ENCODE measurements at places on chromosomes 4 and X.

GRCh38 chr4:150938417-150938816 is 76.7 kb downstream of the LRBA start:
- DNase-seq, result no peak

- DNase-seq, result no peak
Measured at GRCh38 chr4:21447301-21448054, 501.1 kb downstream of the KCNIP4 start.

DNA sequence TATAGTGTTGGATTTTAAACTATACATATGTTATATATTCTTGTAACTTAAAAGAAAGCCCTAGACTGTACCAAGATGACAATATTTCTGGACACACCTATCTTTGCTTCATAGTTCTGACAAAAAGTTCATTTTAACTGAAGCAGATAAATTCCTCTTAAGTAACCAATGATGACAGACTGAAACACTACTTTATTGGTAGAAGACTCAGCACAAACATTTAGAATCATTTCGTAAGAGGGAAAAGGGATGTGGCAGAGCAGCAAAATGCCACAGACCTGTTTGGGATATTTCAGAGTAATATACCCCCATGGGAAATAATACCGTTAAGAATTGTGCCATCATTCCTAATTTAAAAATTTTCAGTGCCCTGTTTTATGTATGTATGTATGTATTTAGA is 56.2 kb downstream of the APOO start:
- DNase-seq, result no peak

GRCh38 chr4:53321151-53321983 is 44.5 kb downstream of the SCFD2 start:
- peak; percentile 12 for DNase-seq

DNA sequence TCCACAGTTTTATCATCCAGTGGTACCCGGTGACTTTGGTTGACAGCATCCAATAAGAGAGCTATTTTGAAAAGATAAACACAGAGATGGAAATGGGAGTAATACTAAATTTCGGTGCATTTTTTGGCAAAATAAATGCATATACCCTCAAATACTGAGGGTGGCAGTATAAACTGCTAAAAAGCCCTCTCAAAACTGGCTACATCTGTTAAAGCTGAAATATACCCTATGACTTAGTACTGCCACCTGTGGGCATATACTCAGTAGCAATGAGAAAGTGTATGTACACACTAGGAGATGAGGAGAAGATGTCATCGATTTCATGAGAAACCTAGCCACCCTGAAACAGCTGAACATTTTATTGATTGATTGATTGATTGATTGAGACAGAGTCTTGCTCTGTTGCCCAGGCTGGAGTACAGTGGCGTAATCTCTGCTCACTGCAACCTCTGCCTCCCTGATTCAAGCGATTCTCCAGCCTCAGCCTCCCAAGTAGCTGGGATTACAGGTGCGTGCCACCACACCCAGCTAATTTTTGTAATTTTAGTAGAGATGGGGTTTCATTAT is 12.2 kb upstream of the TMEM128 start:
- no peak for DNase-seq

- peak; percentile 3 for DNase-seq
Measured at GRCh38 chrX:129360175-129360574, 163.1 kb downstream of the SMARCA1 start.

GRCh38 chr4:121736735-121737351 is 28.1 kb downstream of the SMIM43 start:
- peak; percentile 47 for DNase-seq

GRCh38 chr4:133263104-133263503 is 114.0 kb downstream of the PCDH10 start:
- DNase-seq, result no peak

- no peak for DNase-seq
Measured at GRCh38 chrX:16278927-16279326, 111.6 kb downstream of the MAGEB17 start.

GRCh38 chr4:89823416-89823815 is 13.5 kb downstream of the SNCA start:
- no peak for DNase-seq

DNA sequence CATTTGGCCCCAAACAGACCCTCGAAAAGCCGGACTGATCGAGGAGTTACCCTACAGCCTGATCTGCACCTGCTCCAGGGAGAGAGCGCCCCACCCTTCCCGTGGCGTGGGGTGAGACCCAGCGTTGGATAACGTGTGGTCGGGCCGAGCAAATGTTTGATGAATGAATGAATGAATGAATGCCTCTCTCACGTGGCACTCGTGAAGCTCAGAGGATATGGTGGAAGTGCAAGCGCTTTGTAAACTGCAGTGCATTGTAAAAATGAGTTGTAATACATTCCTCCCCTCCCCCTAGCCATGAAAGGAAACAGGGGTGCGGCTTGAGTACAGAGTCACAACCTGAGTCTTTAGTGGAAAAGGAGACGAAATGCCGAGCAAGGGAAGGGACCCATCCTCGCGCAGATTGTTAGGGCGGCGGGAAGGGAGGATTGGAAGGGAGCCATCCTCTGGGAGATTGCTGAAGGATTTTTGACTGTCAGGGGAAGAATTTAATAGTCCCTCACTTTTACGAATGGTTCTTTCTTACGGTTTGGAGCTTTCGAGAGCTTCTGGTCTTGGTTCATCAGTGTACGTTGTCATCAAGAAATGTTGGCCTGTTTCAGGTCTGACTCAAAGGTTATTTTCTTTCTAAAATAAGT is 772 bp upstream of the FBXW7 start:
- no peak for DNase-seq

DNA sequence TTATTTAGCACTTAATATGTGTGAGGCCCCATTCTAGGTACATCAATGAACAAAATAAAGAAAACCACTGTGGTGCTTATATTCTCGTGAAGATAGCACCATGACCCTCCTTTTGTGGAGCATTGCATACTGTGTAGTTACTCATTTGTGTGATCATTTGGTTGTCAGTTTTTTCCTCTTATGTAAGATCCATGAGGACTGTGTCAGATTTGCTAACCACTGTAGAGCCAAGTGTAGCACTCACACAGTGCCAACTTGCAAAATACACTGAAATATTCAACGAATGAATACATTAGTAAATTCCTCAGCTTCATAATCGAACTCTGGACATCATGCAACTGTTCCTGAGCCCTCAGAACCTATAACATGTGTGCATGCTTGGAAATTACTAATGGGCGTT is 29.5 kb upstream of the SETD7 start:
- DNase-seq, result no peak

- DNase-seq, result no peak
Measured at GRCh38 chrX:143304518-143304917, 212.8 kb downstream of the SPANXN3 start.

- no peak for DNase-seq
Measured at GRCh38 chrX:107970073-107970472, 12.1 kb downstream of the TEX13B start.

DNA sequence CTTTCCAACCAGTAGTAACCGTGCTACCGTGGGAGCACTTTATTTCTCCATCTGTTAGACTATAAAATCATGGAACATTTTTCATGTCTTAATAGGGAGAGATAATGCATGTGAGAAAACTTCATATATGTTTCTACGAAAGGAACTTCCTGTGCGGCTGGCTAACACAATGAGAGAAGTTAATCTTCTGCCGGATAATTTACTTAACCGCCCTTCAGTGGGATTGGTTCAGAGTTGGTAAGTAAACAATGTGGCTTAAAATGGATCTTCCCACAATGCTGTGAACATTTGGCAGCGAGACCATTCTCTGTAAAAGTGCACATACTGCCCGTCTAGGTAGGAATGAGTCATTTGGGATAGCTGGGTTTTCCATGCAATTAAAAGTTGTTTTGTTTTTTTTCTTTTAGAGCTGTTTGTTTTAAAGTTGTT is 29.6 kb downstream of the PDK3 start:
- peak; percentile 1 for DNase-seq

DNA sequence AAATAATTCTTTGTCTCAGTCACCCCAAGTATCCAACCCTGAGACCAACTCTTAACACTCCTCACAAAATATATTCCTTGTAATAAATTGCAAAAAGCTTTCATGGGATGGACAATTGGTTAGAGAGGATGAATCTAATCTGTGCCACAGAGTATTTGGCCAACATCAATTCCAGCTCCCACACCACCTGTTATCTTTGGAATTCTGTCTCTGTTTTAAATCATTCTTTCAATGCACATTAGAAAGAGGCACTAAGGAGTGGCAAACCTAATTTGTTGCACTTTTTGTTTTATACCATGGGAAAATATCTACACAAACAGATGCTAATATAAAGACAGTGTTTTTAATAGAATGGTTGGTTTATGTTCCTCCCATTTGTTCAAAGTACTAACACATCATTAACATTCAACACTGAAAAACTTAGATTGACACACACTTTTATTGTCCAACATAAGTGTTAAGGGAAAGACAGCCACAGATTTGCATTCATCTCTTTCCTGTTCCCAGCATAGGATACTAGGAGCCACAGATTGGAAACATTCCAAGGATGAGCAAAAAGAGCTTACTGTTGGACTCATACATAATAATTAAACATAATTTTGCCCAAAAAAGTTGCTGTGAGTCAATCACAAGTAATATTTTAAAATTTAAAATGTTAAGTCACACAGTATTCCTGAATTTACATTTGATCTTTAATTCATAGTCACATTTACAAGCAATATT is 116.4 kb downstream of the PPA2 start:
- no peak for DNase-seq

GRCh38 chr4:159390648-159391047 is 287.8 kb downstream of the RAPGEF2 start:
- DNase-seq, result peak; percentile 88

- DNase-seq, result no peak
Measured at GRCh38 chr4:184825141-184825895, 450 bp downstream of the ACSL1 start.

- no peak for DNase-seq
Measured at GRCh38 chrX:72367516-72367915, 61.8 kb upstream of the CITED1 start.

DNA sequence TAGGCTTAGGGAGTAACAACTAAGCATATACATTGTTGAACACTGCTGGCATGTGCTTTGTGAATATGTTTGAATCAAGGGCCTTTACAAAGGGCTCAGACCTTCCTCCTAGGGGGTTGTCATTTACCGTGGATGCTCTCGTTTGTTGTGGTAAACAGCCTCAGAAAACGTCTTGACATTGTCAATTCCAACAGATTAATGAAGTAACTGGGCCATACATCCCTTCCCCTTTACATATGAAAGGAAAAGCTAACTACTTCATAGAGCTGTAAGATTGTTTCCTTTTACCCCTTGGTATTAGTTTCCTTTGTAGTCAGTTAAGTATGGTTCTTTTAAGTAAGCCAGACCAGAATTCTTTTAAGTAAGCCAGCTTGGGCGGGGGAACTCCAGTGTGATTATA is 42.9 kb downstream of the FAT4 start:
- no peak for DNase-seq

GRCh38 chrX:13121020-13121555 is 76.7 kb upstream of the FAM9C start:
- no peak for DNase-seq

DNA sequence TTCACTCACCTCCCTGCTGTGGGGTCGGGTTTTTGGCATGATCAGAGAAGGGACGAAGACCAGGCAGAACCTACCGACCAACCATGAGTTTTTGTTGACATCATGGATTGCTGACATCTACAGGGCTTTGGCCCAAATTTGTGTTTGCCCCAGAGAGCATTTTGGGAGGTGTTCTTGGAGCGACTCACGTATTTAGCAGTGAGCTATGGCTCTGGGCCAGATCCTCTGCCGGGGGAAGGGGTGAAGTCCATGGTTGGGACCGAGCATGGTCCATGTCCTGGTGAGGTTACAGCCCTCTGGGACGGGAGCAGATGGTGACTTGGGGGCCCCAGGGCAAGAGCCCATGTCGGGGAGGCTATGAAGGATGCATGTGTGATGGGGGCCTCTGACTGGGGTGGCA is 17.4 kb downstream of the SORCS2 start:
- no peak for DNase-seq

All from smooth muscle cell of the brain vasculature (primary cell).